ENCODE measurements at places on chromosomes 1 and 21.

GRCh38 chr1:30103708-30104411 is 619.5 kb downstream of the MATN1 start:
- no peak for DNase-seq

DNA sequence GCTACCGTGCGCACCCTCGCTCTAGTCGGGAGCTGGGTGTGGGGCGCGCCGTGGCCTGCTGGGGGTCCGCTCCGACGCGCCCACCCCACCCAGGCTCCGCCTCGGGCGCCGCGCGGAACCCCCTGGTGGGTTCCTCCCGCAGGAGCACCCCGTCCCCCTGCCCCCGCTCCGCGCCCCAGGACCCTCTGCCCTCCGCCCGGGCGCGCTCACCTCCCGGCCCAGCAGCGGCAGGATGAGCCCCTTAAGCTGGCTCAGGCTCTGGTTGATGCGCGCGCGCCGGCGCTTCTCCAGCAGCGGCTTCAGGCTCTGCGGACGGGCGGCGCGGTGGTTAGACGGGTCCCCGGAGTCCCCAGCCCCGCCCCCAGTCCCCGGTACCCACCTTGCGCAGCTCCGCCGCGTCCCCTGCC is 319 bp downstream of the HES2 start:
- DNase-seq, result no peak

- DNase-seq, result no peak
Observed at GRCh38 chr1:119981986-119982815, 85.9 kb upstream of the ADAM30 start.

- DNase-seq, result no peak
Observed at GRCh38 chr1:234924450-234925355, 203.9 kb downstream of the TOMM20 start.

- DNase-seq, result no peak
Observed at GRCh38 chr1:54548389-54549044, 489 bp downstream of the ACOT11 start.

- no peak for DNase-seq
Observed at GRCh38 chr1:192559115-192560006, 16.2 kb upstream of the RGS1 start.

DNA sequence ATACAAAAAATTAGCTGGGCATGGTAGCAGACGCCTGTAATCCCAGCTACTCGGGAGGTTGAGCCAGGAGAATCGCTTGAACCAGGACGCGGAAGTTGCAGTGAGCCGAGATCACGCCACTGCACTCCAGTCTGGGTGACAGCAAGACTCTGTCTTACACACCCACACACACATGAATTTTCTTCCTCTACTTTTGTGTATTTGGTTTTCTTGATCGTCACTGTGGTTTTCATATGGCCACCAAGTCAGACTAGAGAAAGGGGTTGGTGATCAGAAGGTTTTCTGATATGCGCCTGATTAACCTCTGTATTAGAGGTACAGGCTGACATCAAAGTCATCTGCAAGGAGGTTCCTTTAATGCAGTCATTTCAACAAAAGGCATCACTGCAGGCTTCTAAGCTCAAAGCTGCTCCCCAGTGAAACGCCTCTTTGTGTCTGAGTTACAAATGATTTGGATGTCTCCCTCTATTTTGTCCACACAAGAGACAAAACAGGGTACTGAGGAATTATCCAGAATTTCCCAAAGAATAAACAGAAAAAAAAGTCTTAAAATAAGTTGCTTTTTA is 11.1 kb downstream of the SH2D1B start:
- no peak for DNase-seq

DNA sequence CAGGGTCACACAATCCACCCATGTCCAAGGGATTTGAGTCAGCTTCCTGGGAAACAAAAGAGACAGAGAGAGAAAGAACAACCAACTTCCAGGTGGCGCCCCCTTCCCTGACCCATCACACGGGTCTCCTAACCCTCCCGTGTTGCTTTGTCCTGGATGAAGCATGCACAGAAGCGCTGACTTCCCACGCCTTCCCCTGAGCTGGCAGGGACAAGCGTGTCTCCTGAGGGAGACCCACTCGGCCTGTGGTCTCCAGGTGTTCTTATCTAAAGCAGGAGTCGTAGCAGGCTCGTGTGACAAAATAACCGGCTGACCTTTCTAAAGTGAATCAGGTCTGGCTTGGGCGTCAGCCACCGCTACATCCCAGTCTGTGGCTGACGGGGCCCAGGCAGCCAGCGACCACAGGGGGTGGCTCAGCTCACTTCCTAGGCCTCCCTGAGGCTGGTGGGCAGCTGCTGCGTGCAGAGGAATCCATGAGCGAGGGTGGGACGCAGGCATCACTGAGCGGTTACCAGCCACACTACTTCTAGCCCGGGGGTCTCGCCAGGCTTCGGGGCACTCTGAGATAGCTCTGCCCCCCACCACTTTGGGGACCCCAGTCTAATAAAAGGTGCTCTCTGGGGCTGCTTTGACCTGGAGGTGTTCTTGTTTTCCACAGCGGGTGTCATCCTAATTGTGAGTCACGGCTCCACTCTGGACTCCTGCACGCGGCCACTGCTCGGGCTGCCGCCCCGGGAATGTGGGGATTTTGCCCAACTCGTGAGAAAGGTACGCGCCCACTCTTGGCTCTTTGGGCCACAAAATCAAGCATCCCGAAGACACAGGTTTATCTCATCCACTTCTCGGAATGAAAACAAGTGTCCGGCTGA is 40.4 kb downstream of the UBASH3A start:
- DNase-seq, result peak; percentile 15

GRCh38 chr1:240847325-240847724 is 235.4 kb upstream of the GREM2 start:
- no peak for DNase-seq

- no peak for DNase-seq
Observed at GRCh38 chr1:23581219-23581618, 21.9 kb upstream of the ID3 start.

GRCh38 chr1:91650764-91651163 is 150.1 kb downstream of the CDC7 start:
- no peak for DNase-seq

GRCh38 chr1:8061673-8062386 is 35.7 kb upstream of the ERRFI1 start:
- no peak for DNase-seq

DNA sequence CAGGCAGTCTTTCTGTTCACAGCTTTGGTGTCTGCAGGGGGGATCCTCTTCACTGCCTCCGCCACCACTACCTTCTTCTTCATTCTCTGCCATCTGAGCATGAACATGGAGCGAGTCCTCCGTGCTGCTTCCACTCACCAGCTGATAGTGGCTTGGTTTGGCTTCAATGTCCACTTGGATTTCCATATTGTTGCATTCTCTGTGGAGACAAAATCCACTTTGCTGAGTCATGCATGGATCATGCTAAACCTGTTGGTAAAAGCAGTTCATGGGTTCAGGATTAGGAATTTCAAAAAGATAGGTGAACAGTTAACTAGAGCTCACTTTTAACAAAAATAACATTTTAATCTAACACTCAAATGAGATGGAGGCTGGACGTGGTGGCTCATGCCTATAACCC is 27.5 kb downstream of the RNF19B start:
- no peak for DNase-seq

- DNase-seq, result no peak
Observed at GRCh38 chr1:110727246-110727645, 52.5 kb upstream of the KCNA3 start.

Data from activated T-cell treated with anti-CD3 and anti-CD28 coated beads, Interleukin-2, amount 50 U/mL, for 1 hour (primary cell).